ENCODE measurements at places on chromosomes 12 and 14.

GRCh38 chr14:23751616-23752015, 115.5 kb downstream of the DHRS2 start:
- DNase-seq, result no peak

- DNase-seq, result no peak
Observed at GRCh38 chr14:69868363-69868963, 10.8 kb upstream of the SMOC1 start.

DNA sequence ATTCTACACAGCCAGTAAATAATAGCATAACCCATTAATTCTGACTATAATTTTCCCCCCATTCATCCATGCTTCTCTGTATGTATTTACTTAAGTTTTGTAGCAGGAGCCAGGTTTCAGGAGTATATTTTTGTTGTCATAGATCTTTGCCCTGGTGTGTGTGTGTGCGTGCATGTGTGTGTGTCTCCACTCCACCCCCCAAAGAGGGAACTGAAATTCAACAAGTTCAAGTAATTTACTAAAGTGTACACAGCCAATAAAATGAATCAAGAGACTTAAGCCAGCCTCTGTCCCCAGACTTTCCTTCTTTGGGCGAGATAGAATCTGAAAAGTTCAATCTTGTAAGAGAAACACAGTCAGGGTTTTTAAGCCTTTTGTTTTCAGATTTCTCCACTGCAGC, 792.0 kb downstream of the MED13L start:
- DNase-seq, result no peak

GRCh38 chr12:53052419-53053217, 2.8 kb downstream of the TNS2 start:
- DNase-seq, result no peak

DNA sequence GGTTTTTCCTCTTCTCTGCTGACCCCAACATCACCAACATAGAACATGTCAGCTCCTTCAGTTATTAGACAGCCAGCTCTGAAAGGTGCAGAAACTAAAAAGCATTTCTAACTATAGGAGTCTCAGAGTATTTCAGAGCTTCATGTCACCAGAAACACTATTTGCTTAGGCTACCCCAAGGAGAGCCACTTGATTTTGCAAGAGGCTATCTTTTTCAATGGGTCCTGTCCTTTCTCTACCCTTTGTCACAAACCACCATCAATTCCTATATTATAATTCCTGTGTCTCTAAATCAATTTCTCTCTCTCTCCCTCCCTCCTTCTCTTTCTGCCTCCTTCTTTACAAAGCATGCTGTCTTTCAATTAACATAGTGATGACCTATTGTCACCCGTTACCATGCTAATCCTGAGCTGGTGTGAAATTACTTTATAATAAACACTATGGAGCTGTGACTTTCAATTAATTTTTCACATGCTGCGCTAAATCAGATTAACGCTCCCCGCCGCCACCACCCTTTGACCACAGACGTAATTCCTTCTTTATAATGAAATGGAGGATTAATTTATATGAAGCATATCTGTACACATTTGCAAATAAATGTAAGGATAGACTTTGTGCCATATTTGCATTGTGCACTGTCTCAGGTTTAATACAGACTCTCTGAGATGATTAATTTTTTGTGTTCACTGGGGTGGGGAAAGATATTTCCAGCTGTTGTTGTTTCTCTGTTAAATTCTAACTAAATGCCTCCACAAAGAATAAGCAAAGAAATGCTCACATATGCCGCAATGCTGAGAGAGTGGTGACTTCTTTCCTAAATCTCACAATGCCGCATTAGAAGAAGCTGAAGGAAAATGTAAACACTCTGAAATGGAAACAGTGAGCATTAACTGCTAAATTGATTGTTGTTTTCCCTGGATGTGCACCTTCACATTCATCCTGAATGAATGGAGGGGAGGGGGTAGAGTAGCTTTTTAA, 418.6 kb downstream of the PDZRN4 start:
- no peak for DNase-seq
